ENCODE measurements at places on chromosomes 11 and 22. TPM values are rescaled to one million over a fixed set of nuclear protein-coding genes. Genes with fewer than 3 reads are reported as not detected.

GRCh38 chr11:76698321-76699043 lies 27.9 kb upstream of the LRRC32 start:
- DNase-seq = no peak

DNA sequence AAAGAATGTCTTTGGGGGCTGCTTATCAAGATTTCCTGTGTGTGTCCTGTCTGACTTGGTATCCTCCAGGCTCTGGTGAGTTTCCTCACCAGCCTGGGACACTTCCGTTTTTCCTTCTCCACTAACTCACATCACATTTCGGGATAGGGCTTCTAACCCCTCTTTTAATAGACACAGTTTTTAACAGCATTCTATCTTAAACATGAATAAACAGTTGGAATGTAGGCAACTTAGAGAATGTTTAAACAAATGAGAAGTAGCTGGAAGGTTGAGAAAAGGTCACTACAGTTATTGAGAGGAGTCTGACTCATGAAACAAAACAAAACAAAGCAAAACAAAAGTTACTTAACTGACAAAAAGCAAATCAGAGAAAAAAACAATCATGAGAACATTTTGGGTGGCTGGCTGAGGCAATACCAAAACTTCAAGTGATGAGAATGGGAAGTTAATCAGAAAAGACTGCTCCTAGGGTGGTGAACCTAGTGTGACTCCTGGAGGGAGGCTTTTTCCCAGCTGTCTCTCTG lies 64.7 kb upstream of the CTSC start:
- no peak for DNase-seq

The SEC14L6 gene
- total RNA-seq = 0.21 TPM

DNA sequence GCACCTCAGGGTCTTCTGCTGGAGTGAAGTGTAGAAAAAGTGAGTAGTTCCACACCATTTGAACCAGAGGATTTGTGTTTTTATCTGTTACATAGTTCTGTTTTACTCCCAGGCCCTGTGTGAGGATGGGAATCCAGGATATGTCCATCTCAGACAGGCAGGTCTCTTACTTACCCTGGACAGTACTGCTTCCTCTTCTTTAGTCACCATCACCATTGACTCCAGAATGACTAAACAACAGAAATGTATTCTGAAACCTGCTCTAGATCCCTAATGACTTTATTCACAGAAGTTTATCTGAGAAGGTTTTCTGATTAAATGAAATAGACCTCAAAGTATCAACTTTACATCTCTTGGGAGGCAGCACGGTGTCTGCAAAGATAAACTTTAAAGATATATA lies 33.6 kb downstream of the CYP2R1 start:
- DNase-seq = no peak

GRCh38 chr11:134063124-134063495 lies 5.8 kb upstream of the JAM3 start:
- DNase-seq = no peak

All from tongue (tissue), 3 donors.